Effector memory CD4-positive, alpha-beta T cell (primary cell): ENCODE measurements at places on chromosomes 4 and X.

- DNase-seq, result no peak
Observed at GRCh38 chr4:147938496-147938895, 206.6 kb downstream of the ARHGAP10 start.

DNA sequence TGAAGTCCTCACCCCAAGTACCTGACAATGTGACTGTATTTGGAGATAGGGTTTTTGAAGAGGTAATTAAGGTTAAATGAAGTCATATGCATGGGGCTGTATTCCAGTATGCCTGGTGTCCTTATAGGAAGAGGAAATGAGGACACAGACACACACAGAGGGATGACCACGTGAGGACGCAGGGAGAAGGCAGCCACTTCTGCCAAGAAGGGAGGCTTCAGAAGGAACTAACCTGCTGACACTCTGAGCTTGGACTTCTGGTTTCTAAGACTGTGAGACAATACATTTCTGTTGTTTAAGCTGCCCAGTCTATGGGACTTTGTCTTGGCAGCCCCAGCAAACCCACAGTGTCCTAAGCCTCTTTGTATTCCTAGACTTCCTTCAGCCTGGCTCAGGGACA lies 3.0 kb upstream of the SLC2A9 start:
- DNase-seq, result no peak

DNA sequence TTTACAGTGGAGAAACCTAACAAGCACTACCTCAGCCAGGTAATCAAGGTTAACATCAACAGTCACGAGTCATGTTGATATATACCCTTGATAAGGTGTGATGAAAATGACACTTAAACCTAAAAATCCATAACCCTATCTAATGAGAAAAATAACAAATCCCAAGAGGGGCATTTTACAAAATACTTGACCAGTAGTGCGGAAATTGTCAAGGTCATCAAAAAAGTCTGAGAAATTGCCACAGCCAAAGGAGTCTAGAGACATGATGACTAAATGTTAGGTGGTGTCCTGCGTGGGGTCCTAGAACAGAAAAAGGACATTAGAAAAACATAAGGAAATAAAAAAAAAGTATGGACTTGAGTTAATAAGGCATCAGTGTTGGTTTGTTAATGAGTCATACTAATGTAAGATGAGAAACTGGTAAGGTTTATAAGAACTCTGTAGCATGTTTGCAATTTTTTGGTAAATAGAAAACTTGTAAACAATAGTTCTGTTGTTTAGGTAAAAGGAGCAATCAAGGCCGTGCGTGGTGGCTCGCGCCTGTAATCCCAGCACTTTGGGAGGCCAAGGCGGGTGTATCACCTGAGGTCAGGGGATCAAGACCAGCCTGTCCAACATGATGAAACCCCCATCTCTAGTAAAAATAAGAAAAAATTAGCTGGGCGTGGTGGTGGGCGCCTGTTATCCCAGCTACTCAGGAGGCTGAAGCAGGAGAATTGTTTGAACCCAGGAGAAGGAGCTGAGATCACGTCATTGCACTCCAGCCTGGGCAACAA lies 2.9 kb downstream of the RPL36A start:
- no peak for DNase-seq

- no peak for DNase-seq
Observed at GRCh38 chrX:119240356-119240755, 4.3 kb downstream of the PGRMC1 start.

DNA sequence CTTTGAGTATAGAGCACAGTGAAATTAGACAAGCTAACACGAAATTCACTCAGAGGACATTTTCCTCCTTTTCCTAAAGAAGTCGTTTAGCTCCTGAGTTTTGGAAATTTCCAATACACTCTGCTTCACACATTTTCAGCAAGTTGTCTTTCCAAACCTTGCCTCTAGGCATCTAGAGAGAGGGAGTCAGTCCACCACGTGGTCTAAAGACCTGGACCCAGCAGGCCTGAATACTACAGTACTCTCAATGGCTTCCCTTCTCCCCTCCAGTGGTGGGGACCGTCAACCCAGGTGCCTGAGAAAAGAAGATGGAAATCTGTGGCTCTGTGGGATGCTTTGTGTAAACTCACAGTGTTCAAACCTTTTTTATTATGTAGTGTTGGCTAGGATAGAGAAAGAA lies 13.9 kb upstream of the SCML2 start:
- DNase-seq, result no peak

DNA sequence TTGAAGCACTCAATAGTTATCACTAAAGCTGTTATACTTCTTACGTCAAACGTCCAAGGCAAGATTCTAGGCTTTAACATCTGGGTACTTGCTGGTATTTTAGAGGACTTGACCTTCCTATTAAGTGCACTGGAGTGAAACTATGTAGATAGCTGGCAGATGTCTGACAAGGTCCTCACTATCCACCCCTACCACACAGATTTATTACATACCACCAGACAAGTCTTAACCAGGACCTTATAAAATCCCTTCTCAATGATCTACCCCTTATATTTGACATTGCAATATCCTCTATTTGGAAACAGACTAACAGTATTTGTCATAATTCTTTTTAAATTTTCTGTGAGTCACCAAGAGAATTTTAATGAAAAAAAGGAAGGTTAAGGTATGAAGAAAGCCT lies 78.8 kb downstream of the PDGFC start:
- no peak for DNase-seq

- DNase-seq, result no peak
Observed at GRCh38 chrX:69072486-69073006, 92.7 kb downstream of the PJA1 start.

DNA sequence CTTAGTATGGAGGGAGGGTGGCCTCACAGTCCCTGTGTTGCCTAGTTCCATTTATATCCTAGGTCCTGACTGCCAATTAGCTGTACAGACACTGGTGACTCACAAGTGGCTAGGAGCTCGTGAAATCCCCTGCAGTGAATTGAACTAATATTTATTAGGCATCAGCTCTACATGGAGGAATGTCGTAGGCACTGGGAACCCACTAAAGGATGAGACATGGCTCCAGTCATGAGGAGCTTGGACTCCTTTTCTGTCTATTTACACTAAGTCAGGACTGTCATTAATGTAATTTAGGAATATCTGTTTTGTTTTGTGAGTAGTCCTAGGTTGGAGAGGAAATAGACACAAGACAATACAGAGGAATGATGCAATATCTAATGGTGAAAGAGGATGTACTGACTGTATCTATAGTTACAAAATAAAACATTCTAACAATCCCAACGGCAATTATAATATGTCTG lies 67.7 kb downstream of the MID1IP1 start:
- DNase-seq, result no peak

GRCh38 chr4:150801833-150802232 lies 213.3 kb downstream of the LRBA start:
- no peak for DNase-seq

DNA sequence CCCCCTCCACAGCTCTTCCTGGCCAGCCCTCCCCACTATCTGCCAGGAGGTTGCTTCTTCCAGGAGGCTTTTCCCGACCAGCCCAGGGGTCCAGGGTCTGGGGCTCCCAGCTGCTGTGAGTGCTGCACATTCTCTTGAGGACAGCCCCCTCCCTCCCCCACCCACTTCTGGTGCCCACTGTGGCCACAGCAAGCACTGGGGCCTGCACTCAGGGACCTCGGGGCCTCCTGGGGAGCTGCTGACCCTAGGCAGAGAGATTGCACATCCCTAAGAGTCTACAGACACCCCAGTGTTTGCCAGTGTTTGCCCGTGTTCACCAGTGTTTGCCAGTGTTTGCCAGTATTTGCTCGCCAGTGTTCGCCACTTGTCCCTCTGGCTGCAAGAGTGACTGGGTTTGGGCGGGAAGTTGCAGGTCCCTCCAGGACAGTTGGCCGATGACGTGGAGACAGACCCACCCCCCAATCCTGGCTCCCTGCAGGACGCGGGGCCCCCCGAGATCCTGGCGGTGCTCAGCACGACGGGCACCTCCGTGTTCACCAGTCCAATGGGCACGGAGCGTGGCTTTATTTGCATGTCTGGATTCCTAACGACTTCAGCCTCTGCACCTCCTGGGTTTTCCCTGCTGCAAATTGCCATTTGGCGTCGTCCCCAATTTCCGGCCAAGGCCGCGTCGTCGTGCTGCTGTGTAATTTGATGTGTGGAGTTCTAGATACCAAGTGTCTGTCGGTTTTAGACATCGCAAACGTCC lies 87.5 kb upstream of the NKX1-1 start:
- DNase-seq, result no peak
